ENCODE measurements at places on chromosomes 4 and X. TPM values are rescaled to one million over a fixed set of nuclear protein-coding genes. Genes with fewer than 3 reads are reported as not detected.

DNA sequence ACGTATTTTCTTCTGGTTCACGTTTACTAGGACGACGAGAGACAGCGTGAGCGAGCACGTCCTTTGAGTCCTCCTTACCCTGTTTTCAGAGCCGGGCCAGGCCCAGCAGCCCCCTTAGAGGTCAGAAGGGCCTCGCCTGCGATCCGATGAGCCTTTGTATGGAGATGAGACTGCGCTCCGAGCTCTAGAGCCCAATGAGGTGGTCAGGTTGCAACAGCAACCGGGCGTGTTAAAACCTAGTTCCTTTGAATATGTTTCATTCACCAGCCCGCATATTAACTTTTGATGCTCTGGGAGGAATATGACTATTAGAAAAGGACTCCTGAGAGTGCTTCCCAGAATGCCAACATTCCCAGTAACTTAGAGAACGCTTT lies 55.6 kb upstream of the TADA2B start:
- no peak for DNase-seq

DNA sequence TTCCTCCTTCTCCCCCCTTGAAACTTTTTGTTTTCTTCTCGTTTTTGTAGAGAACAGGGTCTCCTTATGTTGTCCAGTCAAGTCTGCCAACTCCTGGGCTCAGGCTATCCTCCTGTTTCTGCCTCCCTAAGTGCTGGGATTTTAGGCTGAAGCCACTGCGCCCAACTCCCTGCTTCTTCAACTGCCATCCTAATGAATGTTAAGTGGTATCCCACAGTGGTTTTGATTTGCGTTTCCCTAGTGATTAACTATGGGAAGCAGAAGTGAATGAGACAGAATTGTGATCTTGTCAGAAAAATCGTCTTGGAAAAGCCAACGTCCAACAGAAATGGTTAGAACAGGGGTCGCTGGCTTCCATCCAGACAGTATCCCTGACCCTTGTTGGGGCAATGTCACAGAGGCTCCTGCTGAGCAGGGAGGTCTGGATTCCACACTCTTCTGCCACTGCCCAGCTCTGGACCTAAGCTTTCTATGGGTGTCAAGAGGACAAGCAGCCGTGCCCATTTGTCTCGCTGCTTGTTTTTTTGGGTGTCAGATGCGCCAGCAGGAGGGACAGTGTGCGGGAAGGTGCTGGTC lies 869 bp upstream of the ADD1 start:
- DNase-seq: no peak

GRCh38 chr4:70734168-70734954 lies 12.6 kb downstream of the RUFY3 start:
- DNase-seq: no peak

DNA sequence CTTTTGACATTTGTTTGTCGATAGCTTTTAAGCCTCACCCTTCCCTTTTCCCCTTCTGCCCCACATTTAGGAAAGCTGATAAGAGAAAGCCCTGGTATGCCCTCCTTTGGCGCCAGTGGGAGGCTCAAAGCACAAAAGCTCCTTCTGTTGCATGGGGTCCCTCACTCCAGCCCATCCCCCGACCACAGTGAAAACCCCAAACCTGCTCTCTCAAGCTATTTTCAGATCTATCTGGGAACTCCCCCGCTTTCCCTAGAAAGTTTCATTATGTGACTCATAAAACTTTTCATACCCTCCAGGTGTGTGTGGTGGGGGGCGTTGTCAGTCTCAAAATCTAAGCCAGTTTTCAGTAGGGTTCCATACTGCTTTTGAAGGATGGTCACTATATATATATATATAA lies 259.0 kb upstream of the PCDH7 start:
- DNase-seq: no peak

GRCh38 chrX:68916891-68917290 lies 88.1 kb downstream of the EFNB1 start:
- no peak for DNase-seq

DNA sequence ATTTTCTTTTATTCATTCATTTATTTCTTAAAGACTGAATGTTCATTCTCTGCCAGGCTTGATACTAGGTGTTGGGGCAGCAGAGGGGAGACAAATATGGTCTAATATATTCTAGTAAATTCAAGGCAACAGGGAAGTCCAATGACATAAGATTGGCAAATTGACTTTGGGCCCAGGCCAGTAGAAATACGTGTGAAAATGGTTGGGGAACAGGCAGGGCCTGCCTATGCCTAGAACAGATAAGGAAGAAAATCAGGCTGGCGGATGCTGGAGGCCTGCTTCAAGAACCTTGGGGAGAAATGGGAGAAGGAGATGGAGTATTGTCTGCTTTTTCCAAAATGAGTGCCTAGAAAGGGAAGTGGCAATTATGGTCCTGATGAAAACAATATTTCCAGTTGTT lies 108.6 kb downstream of the RTL5 start:
- DNase-seq: no peak

DNA sequence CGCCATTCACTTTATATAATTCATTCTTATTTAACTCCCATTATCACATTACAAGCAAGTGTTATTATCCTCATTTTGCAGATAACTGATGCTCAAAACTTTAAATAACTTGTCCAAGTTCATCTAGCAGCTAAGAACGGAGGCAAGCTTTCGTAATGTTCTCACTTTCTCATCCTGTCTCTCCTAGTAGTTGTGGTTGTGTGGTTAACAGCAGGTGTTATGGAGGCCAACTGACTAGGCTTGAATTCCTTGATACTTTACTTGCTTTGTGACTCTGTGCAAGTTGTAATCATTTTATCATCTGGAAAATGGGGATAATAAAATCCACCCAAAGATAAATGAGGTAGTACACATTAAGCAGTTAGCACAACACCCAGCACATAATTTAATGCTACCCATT lies 109.9 kb upstream of the PTPN13 start:
- no peak for DNase-seq

DNA sequence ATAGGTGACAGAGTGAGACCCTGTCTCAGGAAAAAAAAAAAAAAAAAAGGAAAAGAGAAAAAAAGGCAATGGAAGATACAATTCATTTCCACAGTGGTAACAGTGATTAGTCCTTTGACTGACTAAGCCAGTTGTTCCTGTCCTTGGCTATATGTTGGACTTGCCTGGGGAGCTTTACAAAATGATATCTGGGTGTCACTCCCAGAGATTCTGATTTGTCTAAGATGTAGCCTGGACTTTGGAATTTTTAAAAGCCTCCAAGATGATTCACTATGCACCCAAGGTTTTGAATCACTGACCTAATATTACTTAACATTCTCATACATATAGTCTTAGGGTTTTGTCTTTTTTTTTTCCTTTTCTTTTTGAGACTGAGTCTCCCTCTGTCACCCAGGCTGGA lies 16.9 kb downstream of the HELQ start:
- no peak for DNase-seq

- no peak for DNase-seq
Observed at GRCh38 chr4:112531146-112531545, 15.2 kb upstream of the NEUROG2 start.

DNA sequence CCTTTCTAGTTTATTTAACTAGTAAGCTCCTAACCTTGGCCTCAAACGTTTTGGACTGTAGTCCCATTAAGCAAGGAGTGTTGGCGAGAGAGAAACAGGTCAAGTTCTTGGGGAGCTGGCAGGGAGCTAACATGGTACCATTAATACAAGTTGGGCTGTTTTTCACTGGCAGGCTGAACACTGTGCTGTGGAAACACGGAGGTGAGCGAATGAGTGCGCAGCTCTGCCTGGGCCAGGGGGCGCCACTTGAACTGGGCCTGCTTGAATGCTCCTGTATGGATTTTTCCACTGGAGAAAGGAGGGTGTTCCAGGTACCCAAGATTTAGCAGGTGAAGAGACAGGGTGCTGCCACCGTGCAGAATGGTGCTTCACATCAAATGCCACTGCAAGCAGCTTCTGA lies 7.4 kb upstream of the SMS start:
- no peak for DNase-seq

DNA sequence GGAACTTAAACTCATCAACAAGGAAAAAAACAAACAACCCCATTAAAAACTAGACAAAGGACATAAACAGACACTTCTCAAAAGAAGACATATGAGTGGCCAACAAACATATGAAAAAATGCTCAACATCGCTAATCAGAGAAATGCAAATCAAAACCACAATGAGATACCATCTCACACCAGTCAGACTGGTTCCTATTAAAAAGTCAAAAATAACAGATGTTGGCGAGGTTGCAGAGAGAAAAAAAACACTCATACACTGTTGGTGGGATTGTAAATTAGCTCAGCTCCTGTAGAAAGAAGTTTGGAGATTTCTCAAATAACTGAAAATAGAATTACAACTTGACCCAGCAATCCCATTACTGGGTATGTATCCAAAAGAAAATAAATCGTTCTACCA lies 28.7 kb downstream of the APLN start:
- no peak for DNase-seq

DNA sequence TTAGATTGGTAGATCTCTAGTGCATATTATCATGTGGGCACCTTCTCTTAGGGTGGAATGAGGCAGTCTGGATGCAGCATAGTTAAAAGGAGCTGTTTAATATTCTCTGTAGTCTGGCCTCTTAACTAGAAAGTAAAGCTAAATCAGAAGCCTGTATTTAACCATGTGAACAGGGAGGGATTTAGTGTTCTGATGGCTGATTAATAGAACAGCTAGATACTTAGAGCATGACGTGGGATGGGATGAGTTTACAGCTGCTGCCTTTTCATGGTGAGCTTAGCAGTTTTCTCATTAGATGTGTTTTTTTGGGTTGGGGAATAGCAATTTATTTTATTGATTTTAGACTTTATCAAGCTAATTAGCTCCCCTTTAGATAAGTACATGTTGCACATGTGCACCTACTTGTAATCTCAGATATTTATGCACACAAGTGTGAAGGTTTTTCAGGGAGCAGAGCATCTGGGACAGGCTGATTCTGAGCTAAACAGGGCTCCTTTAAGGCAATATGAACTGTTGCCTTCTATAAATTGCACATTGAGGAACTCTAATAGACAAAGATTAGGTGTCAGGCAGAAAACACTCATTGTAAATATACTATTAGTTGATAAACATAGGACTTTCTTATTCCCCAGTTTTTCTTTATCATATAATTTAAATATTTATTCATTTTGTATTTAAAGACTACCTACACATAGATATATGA lies 34.1 kb downstream of the YIPF6 start:
- no peak for DNase-seq

GRCh38 chr4:16686195-16686594 lies 212.2 kb downstream of the LDB2 start:
- no peak for DNase-seq

- DNase-seq: no peak
Observed at GRCh38 chr4:6152869-6153705, 47.3 kb downstream of the JAKMIP1 start.

The VSIG1 gene
- 0.54 TPM for total RNA-seq

The TMEM31 gene
- 0.74 TPM for total RNA-seq

The SPACA5 gene
- not detected for total RNA-seq

The FGG gene
- total RNA-seq: 2.5 TPM

The ELF4 gene
- 21.0 TPM for total RNA-seq
